Skeletal muscle cell (primary cell): ENCODE measurements at places on chromosomes 11 and 22.

- DNase-seq: no peak
Observed at GRCh38 chr11:44018127-44018521, 29.7 kb upstream of the ACCSL start.

- DNase-seq: peak; percentile 57
Observed at GRCh38 chr11:70233511-70233934, 30.4 kb downstream of the FADD start.

GRCh38 chr11:22491555-22492225 lies 133.9 kb downstream of the FANCF start:
- no peak for DNase-seq

DNA sequence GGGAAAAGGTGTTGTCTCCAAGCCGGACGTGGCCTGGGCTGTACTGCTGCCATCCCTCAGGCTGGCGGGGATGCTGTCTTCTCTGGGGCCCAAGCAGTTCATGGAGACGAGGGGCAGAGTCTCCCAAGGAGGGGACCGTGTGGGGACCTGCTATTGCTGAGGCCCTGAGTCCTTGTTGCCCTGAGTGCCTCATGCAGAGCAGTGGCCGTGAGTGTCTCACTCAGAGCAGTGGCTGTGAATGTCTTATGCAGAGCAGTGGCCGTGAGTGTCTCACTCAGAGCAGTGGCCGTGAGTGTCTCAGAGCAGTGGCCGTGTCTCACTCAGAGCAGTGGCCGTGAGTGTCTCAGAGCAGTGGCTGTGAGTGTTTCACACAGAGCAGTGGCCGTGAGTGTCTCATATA lies 54.7 kb downstream of the GRAMD4 start:
- no peak for DNase-seq

GRCh38 chr22:29702000-29702930 lies 17.5 kb upstream of the CABP7 start:
- no peak for DNase-seq

DNA sequence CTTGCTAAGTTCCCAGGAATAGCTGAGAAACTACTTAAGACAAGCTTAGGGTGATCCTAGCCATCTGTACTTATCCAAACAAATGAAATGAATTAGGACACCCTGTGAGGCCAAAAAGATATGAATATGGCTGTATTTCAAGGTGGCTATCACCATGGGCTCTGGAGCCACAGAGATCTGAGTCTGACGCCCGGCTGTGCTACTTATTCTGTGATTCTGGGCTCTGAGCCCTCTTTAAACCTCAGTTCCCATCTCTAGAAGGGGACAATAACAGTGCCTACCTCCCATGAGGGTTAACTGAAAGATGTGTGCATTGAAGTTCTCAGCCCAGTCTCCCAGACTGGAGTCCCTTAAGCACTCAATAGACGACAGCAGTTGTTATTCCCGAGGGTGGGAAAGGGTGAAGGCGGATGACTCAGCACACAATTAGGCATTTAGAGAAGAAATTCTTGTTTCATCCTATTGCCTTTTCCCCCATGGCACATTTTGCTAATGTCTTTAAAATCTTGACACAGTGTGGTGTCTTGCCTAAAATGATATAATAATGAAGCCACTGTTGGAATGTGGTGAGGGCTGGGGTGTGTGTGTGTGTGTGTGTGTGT lies 132.5 kb downstream of the ADAMTS15 start:
- no peak for DNase-seq

GRCh38 chr22:36409911-36410756 lies 22.4 kb upstream of the MYH9 start:
- no peak for DNase-seq

GRCh38 chr11:106467501-106467900 lies 390.0 kb downstream of the AASDHPPT start:
- no peak for DNase-seq

DNA sequence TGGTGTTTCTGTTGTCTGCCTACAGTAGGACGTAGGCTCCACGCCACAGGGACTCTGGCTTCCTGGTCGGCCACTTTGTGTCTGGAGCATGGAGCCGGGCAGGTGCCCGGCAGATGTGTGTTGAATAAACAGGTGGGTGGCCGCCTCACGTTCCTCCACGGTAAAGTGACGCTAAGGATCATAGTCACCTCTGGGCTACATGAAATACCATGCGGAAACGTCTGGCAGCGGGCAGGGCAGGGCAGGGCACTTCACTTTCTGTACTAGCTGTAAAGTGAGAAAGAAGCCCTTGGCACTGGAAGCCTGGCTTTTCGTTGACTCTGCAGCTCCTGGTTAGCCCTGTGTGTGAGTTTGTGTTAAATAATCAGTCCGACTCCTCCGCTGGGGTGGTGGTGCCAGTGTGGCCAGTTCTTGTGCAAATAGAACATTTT lies 52.4 kb downstream of the MCM5 start:
- DNase-seq: no peak

- DNase-seq: no peak
Observed at GRCh38 chr22:37569009-37569920, 9.0 kb downstream of the CDC42EP1 start.

GRCh38 chr11:3639841-3640240 lies 2.0 kb downstream of the ART5 start:
- no peak for DNase-seq

- no peak for DNase-seq
Observed at GRCh38 chr11:57463671-57464538, 3.6 kb downstream of the RTN4RL2 start.

DNA sequence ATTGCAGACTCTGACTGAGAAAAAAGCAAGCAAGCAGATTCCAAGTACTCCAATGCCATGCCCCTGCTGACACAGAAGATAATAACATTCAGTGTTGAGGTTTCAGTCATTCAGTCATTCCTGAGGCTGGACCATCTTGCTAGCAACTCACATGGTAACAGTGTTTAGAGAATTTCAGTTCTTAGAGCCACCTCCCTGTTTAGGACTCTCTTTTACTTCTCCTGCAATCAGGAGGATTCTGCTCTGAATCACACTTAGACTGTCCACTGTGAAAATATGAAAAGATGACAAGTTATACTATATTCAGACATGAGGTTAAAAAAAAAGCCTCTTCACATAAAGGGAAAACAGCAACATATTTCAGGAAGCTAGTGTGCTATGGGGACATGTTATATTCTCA lies 183.9 kb upstream of the CTSC start:
- no peak for DNase-seq

- DNase-seq: no peak
Observed at GRCh38 chr22:46465345-46465720, 72.1 kb downstream of the CELSR1 start.
